ENCODE measurements at places on chromosomes 13 and 19.
A peak's percentile ranks its signal among the peaks of the same experiment; 100 is the strongest.

DNA sequence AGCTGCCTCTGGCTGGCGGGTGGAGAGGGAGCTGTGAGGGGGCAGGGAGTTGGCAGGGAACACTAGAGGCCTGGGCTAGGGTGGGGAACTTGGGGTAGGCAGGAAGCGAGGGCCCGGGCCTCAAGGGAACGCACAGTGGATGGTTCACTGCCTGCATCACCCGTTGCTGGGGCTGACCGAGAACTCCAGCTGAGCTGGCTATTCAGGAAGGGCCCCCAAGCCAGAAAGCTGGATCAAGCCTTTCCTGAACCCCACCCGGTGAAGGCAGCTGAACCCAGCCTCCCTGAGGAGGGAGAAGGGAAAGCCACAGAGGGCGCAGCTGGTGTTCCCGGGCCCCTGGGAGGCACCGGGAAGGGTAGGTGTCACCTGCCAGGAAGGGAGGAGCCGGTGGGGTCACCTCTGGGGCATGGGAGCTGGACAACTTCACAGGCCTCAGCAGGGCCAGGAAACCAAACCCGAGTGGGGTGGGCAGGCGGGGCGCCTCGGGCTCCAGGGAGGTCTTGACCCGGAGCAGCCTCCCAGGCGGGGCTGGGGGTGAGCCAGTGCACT lies 13.9 kb downstream of the PALM start:
- ATAC-seq, result no peak

DNA sequence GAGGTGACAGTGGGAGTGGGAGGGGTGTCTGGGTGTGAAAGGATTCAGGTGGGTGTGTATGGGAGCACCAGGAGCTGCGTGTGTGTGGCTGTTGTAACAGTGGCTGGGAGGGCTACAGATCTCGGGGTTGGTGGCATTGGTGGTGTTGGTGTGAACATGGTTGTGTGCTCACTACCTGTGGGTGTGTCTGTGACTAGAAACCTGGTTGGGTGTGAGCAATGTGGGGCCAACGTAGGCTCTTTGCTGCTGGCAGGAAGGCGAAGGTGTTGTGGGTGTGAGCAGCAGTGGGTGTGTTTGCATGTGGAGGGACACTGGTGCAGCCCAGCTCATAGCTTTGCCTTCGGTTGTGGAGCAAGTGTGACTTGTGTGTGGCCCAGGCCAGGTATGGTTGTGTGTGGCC lies 3.7 kb upstream of the NR2C2AP start:
- ATAC-seq, result no peak

GRCh38 chr19:4692251-4693077 lies 22.3 kb upstream of the MYDGF start:
- ATAC-seq, result no peak

DNA sequence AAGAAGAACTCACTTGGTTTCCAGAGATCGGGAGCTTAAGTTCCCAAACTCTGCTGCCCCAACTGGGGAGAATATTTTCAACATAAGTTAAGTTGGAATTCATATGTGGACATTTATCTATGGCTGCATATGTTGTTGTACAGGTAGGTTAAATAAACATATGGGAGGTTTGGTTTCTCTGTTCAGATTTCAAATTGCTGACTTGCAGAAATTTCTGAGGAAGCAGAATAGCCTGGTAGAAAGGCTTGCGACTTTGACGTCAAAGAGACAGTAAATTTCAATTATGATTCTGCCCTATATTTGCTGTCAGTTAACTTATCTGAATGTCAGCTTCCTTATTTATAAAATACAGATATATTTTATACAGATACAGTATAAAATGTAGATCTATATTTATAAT lies 40.0 kb upstream of the TPP2 start:
- ATAC-seq, result no peak

- ATAC-seq, result peak; percentile 17
Measured at GRCh38 chr19:36417752-36418286, 625 bp downstream of the ZFP82 start.

DNA sequence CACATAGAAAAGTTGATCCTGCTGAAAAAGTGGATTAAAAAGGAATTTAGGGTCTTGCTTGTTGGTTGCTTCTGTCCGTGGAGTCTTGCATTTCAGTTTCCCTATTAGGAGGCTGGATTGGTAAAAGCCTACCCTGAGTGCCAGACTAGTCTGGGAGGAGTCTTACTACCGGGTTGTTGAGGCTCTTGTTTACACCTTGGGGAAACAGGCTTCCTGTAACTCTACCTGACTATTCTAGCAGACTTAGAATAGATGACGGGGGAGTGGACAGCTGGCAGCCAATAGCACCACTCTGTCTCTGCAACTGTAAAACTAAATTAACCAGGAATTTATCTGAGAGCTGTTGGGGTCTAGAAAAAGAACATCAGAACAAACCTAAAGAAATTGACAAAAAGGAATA lies 11.3 kb upstream of the MPHOSPH8 start:
- ATAC-seq, result no peak

DNA sequence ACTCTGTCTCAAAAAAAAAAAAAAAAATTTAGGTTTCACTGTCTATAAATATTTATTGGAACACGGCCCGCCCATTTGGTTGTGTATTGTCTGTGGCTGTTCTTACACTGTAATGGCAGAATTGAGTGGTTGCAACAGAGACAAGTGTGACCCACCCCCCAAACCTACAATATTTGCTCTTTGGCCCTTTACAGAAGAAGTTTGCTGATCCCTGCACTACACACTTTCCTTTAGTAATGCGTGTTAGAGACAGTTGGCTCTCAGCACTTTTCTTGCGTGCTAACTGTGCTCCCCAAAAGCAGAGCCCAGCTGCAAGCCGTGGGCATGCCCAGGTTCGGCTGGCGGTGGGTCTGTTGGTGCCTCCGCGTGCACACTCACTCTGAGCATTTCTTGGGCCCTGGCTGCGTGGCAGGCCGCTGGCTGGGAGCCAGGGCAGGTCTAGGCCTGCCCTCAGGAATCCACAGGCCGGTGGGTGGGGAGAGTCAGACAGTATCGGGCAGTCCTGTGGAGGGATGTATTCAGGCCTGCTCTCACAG lies 72.6 kb downstream of the SIPA1L3 start:
- peak; percentile 74 for ATAC-seq

GRCh38 chr19:4369888-4370260 lies 26.5 kb downstream of the MPND start:
- peak; percentile 9 for ATAC-seq

DNA sequence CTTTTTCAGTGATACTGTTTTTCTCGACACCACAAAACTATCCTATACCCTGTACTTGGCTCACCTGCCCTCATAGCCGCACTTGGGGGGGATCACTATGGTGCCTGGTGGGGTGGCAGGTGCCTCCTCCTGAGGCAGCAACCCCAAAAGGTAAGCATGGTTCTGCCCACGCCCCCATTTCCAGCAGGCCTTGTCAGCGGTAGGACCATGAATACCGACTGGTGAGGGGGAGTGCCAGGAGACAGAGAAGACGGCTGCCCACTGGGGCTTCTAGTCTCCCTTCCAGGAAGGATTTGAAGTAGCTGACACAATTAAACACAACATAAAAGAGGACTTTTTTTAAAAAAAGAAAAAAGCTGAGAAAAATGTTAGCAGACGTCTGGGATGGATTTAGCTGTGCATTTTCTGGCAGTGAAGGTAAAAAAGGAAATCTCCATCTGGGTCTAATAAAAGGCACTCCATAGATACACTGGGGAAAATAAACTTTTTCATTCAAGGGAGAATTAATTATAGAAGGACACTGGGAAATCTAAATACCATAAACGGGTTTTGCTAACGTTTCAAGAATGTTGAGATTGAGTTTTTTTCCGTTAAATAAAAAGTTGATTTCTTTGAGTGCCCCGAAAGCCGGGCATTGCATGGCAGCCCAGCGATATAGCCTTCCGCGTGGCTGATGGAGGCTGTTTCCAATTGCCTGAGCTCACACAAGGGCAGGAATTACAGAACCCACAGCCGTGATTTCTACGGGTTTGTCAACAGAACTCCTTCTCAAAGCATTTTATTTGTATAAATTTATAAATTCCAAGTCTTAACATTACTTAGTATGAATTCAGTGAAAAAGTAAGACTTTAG lies 45.1 kb downstream of the ATP11A start:
- ATAC-seq, result peak; percentile 91

GRCh38 chr19:17841810-17842662 lies 5.7 kb downstream of the JAK3 start:
- peak; percentile 83 for ATAC-seq

DNA sequence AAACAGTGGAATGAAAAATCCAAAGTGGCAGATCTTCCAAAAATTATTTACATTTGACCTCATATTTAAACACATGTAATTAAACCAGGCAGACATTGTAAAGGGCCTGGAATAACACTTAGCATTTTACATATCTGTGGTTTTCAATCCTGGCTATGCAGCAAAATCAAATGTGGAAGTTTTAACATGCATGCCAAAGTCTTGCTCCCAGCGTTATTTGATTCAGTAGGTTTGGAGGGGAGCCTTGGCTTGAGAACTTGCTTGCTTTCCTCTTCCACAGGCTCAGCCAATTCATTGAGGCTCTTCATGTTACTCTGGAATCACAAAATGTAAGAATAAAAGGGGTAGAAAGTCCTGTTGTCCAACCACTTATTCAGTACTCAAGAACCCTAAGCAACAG lies 42.5 kb upstream of the INTS6 start:
- no peak for ATAC-seq

DNA sequence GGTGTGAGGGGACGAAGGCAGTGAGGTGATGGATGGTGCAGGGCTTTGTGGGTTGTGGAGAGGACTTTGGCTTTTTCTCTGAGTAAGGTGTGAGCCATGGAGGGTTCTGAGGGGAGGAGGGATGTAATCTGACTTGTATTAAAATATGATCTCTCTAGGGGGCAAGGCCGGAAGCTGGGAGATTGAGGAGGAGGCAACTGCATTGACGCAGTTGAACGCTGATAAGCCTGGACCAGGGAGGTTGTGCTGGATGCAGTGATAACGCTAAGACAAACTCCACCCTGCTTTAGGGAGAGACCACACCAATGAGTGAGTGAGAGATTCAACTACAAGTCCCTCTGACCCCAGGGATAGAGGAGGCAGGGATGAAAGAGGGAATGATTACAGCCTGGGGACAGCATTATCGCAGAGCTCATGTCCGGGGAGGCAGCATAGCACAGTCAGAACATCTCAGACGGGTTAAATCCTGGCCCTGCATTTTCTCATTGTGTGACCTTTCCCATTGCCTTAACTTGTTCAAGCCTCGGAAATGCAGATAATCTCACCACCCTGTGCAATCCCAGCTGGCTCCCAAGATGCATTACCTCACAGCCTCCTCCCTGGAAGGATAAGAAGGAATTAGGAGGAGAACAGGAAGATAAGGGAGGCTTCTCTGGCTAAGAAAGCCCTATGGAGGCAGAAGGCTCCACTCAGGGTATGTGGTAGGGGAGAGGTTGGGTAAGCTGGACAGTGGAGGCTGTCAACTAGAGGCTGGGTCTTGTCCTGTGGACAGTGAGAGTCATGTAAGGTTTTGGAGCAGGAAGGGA lies 124.2 kb downstream of the CACNA1A start:
- ATAC-seq, result no peak

GRCh38 chr19:11204943-11205349 lies 7.6 kb upstream of the KANK2 start:
- no peak for ATAC-seq

- ATAC-seq, result no peak
Measured at GRCh38 chr13:51601601-51602565, 17.6 kb downstream of the WDFY2 start.

DNA sequence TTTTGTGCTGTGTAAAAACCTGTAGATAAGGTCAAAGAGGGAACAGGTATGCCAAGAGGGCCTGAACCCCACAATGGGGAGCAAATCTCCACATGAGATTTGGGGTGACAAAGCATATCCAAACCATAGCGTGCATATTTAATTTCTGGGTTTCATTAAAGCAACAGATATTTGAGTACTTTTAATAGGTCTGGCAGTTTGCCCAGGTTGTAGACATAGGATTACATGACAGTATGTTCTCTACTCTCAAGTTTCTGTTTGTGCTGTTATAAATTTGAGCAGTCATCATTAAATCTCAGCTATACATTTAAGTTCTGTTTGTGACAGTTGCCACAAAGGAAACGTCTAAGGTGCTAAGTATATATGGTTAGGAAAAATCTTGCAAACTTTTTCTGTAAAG lies 236.4 kb downstream of the ATP8A2 start:
- no peak for ATAC-seq

DNA sequence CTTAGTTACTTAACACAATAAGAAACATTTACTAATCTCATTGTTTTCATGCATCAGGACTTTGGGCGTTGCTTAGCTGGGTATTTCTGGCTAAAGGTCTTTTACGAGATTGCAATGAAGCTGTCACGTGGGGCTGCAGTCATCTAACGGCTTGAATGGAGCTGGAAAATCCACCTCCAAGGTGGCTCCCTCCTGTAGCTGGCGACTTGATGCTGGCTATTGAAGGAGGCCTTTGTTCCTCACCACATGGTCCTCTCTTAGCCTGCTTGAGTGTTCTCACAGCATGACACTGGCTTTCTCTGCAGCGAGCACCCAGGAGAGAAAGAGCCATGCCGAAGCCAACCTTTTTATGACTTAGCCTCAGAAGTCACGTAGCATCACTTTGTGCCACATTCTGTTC lies 92.0 kb downstream of the NHLRC3 start:
- no peak for ATAC-seq

DNA sequence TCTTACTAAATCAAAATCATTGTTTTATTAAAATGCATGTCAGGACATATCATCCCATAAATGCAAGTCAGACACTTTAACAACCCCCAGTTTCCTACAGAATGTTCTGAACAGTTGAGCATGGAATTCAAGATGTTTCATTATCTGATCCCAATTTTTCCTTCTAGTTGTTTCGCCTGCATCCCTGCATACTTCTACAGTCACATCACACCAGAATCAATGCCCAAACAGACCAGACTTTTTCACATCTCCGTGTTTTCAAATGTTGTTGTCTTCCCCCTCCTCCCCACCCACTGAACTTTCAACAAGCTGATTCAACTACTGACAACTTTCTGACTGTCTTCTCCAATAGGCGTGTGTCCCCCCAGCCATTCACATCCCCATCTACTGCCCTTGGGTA lies 48.6 kb downstream of the LHFPL6 start:
- ATAC-seq, result no peak

GRCh38 chr13:110551284-110551683 lies 10.2 kb downstream of the RAB20 start:
- ATAC-seq, result no peak

- peak; percentile 36 for ATAC-seq
Measured at GRCh38 chr13:29993716-29994488, 143.5 kb upstream of the UBL3 start.

GRCh38 chr19:33819880-33820781 lies 23.5 kb downstream of the KCTD15 start:
- ATAC-seq, result no peak

DNA sequence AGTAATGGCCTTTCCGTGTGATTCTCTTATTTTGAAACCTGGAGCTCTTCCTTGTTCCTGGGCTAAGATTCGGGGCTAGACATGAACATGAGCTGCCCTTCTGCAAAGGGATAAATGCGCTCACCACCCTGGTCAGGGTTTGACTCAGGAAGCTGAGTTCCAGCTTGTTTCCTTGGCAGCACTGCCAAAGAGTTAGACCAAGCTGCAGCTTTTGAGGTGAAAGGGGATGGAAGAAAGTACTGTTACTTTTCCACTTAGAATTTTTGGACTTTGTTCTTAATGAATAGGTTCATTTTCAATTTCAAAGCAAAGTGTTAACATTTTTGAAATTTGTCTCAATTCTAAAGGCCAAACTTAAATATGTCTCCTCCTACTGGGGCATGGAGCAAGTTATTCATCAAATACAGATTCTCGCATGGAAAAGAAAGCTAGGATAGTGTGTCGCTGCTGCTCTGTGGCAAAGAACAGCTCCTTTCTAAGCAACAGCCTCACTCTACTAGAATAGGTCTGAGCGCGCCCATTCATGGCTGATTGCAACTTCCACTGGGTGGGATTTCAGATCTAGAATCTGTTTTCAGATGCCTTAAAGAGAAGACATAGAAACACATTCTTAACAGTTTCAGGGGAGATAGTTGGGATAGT lies 2.2 kb downstream of the RGCC start:
- ATAC-seq, result no peak

Measured in SK-N-SH treated with all-trans-retinoic acid at 6 μM for 48 hours (cell line).